ENCODE measurements at places on chromosomes 4 and X. TPM values are rescaled to one million over a fixed set of nuclear protein-coding genes. Genes with fewer than 3 reads are reported as not detected.

Gene ZNF185
- total RNA-seq: 40.2 TPM

Gene HMGN5
- total RNA-seq: 1.1 TPM

Gene GYPA
- total RNA-seq: not detected

GRCh38 chr4:76974150-76974549 is 24.6 kb downstream of the SEPTIN11 start:
- no peak for DNase-seq

DNA sequence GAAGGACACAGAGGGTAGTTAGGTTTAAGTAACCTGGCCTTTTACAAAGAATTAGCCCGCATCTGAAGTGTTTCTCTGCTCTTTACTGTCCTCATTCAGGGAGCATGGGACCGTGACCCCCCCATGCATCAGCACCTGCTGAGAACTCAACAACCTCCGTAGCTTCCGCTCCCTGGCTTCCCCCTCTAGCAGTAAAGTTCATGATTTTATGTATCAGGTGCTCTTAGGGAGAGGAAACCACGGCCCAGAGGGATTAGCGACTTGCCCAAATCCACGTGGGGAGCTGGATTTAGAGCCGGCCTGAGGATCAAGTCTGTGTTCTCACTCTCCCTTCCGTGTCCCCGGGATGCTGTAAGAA is 284.6 kb upstream of the GATB start:
- DNase-seq: no peak

GRCh38 chr4:108466936-108467902 is 153.2 kb upstream of the RPL34 start:
- no peak for DNase-seq

- DNase-seq: no peak
Measured at GRCh38 chrX:77820091-77820727, 34.2 kb upstream of the ATRX start.

DNA sequence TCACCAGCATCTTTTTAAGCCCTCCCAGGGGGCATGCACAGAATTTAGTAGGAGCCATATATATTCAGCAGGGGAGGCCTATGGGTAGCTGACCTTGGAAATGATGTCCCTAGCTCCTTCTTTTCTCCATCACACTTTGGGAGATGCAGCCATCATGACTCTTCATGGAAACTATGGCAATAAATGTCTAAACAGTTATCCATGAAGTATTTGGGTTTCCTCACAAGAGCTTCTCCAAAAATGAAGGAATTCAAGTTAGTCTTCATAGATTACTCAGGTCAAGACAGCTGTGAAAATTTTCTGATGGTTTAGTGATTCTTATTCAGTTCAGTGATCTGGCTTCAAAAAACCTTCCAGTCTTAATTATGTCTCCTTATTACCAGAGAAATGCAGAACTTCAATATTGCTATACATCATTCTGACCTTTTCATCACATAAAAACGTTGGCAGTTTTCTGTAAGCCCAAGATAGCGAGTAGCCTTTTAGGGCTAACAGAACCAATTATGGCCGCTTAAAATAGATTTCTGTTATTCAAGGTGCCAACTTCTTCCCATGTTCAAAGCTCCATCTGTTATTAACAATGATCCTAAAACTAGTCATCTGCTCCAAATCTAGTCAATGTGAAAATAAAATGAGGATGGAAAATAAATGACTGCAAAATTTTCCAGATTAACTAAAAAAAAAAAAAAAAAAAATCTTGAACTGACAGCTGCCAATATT is 52.5 kb downstream of the TMEM156 start:
- no peak for DNase-seq

DNA sequence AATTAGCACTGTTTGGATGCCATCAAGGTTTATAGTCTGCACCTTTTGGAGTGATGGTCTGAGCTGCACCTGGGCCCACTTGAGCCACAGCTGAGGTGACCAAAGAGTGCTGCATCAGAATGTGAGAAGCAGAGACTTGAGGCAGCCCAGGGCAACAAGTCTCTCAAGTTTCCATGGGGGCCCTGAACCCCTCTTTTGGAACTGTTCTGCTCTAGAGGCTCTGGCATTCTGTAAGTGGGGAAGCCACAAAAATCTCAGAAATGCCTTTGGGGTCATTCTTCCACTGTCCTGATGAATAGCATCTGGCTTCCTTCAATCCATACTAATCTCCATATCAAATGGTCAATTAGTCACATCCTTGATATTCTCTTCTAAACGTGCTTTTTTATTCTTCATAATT is 298.4 kb upstream of the MAOA start:
- DNase-seq: no peak

All from T-helper 17 cell (primary cell).